SJSA1 (cell line): ENCODE measurements at places on chromosomes 1 and 21. TPM values are rescaled to one million over a fixed set of nuclear protein-coding genes. Genes with fewer than 3 reads are reported as not detected.

C4BPA gene
- not detected in 2 replicates for total RNA-seq

SERPINC1 gene
- 0.34 TPM in 1 of 2 replicates, not detected in the other for total RNA-seq

RPTN gene
- total RNA-seq, result not detected in 2 replicates

FMO1 gene
- not detected in 2 replicates for total RNA-seq

PROX1 gene
- 0.05 and 0.25 TPM in 2 replicates for total RNA-seq

DHDDS gene
- total RNA-seq, result 26.6 and 36.7 TPM in 2 replicates
